Activated CD8-positive, alpha-beta T cell treated with anti-CD3 and anti-CD28 coated beads, Interleukin-2, amount 10 ng/mL, durations not matched to agents 7 days and 5 days (primary cell): ENCODE measurements at places on chromosomes 7 and 10. TPM values are rescaled to one million over a fixed set of nuclear protein-coding genes. Genes with fewer than 3 reads are reported as not detected.

Gene TMEM213
- not detected for total RNA-seq

GRCh38 chr10:106576534-106576933, 588.0 kb downstream of the SORCS1 start:
- DNase-seq, result no peak

Gene AQP1
- total RNA-seq, result not detected

GRCh38 chr10:97612386-97612785, 20.9 kb downstream of the MORN4 start:
- DNase-seq, result no peak

DNA sequence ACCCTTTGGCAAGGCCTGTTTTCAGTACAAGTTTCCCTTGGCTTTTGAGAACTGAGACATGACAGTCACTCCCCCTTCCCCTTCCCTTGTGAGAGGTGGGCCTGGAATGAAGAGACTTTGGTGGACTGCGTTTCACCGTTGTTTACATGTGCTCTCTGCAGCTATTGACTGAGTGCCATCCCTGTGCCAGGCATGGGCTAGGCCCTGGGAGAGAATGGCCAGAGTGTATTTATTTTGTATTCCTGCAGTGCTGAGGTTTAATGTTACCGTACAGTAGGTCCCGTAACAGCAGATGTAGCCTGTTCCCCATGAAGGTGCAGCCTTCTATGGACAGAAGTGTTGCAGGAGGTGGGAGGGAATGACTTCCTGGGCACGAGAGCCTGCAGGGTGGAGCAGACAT, 50.0 kb downstream of the TACR2 start:
- DNase-seq, result no peak

- no peak for DNase-seq
These were observed 13.7 kb downstream of the COPG2 start for GRCh38 chr7:130654850-130655249.
